ENCODE measurements at places on chromosomes 12 and 14. TPM values are rescaled to one million over a fixed set of nuclear protein-coding genes. Genes with fewer than 3 reads are reported as not detected.

Gene ACOT2
- 13.2 TPM for total RNA-seq

Gene ASCL1
- not detected for total RNA-seq

Gene GNG2
- 108 TPM for total RNA-seq

Gene BCAT1
- total RNA-seq, result 49.4 TPM

Gene RBM23
- 72.1 TPM for total RNA-seq

Gene CLEC9A
- not detected for total RNA-seq

Gene ITGA7
- total RNA-seq, result 4.1 TPM

Gene TAS2R46
- 0.38 TPM for total RNA-seq

Gene HHIPL1
- not detected for total RNA-seq

Gene GLIPR1
- total RNA-seq, result 20.8 TPM

Gene ACOT6
- not detected for total RNA-seq

Gene HCAR3
- total RNA-seq, result not detected

Gene C12orf60
- 3.7 TPM for total RNA-seq

Gene KRT74
- not detected for total RNA-seq

Gene PPP4R3A
- total RNA-seq, result 127 TPM

Gene SERPINA12
- not detected for total RNA-seq

Gene STON2
- 0.08 TPM for total RNA-seq

Gene DACT1
- 0.48 TPM for total RNA-seq

Gene MLF2
- 144 TPM for total RNA-seq

Gene NEUROD4
- not detected for total RNA-seq

Gene CCDC197
- not detected for total RNA-seq

Gene NTF3
- total RNA-seq, result not detected

Gene GPR162
- total RNA-seq, result 0.44 TPM

Gene MYL2
- total RNA-seq, result not detected

Gene ADAM21
- 0.27 TPM for total RNA-seq

Gene CTSG
- total RNA-seq, result not detected

Gene DICER1
- 58.0 TPM for total RNA-seq

Gene B4GALNT1
- total RNA-seq, result 3.2 TPM

Gene PLA2G1B
- total RNA-seq, result not detected

Gene TAS2R8
- total RNA-seq, result not detected

Gene BHLHE41
- not detected for total RNA-seq

Gene NPAS3
- total RNA-seq, result not detected

Gene FOXM1
- total RNA-seq, result 79.1 TPM

Gene ERP27
- total RNA-seq, result 0.76 TPM

Gene RGS6
- total RNA-seq, result 0.38 TPM

Gene CDC42BPB
- total RNA-seq, result 2.0 TPM

Gene BMP4
- total RNA-seq, result not detected

Gene TAS2R50
- total RNA-seq, result 0.42 TPM

Gene FOXN4
- total RNA-seq, result not detected

Gene AQP6
- not detected for total RNA-seq

Measured in activated CD8-positive, alpha-beta memory T cell treated with anti-CD3 and anti-CD28 coated beads for 36 hours (primary cell).